RKO (cell line): ENCODE measurements at places on chromosomes 1 and 21.
A peak's percentile ranks its signal among the peaks of the same experiment; 100 is the strongest.

GRCh38 chr21:36980280-36981048 is 14.0 kb upstream of the HLCS start:
- DNase-seq, result no peak

DNA sequence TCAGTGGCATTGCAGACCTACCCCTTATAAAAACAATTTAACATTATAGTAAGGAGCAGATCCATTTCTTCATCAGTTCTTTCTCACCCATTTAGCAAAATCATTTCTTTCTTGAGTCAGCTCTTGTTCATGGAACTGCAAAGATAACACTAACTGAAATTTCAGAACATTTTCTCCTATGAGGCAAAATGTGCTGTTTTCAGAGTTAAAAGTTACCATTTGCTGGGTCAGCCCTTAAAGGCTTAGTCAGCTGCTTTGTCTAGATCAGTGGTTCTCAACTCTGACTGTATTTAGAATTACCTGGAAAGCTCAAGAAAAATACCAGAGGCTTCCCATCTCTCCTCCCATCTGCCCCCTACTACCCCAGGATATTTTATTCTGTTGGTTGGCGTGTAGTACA is 12.2 kb downstream of the METTL13 start:
- DNase-seq, result no peak

DNA sequence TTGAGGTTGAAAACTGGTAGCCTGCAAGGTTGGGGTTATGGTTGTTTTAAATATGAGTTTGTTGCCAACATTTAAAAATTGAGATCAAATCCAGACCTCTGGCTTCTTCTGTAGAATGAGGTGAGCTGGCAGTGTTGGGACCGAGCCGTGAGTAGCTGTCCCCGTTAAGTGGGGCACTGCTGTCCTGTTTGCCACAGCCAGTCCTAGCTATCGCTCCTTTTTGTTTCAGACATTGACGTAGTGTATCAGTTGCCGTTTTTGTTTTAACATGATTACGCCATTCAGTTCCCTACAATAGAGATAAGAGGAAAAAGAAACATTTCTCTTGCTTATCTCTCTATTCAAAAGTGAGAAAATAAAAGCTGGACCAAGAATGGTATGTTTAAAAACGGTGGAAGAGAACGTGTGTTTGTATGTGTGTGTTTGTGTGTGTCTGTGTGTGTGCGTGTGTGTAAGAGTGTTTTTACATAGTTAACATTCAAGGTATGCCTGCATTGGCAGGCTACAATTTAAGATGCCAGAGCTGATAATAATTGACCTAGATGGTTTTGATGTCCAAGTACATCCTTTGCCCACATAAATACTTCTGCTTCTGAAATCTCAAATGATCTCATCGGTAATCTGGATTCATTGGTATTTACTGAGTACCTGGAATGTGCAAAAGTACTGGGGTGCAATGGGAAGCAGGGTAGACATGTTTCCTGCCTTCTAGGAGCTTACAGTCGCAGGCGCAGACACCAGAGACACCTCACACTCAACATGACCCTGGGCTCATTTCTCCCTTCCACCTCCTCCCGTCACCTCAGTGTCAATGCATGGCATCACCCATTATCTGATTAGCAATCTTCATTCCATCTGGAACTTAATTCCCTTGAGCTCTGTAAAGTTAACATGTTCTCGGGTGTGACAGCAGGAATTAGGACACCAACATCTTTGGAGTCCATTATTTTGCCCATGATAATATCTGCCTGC is 65.8 kb downstream of the HUNK start:
- no peak for DNase-seq

GRCh38 chr1:209029737-209030136 is 553.8 kb upstream of the CAMK1G start:
- no peak for DNase-seq

- DNase-seq, result no peak
These were observed 342.0 kb upstream of the CAMK1G start for GRCh38 chr1:209241487-209241886.

- DNase-seq, result peak; percentile 80
These were observed 34.1 kb downstream of the TMCO4 start for GRCh38 chr1:19765623-19766022.

GRCh38 chr1:17587693-17588047 is 48.2 kb downstream of the ARHGEF10L start:
- DNase-seq, result no peak

DNA sequence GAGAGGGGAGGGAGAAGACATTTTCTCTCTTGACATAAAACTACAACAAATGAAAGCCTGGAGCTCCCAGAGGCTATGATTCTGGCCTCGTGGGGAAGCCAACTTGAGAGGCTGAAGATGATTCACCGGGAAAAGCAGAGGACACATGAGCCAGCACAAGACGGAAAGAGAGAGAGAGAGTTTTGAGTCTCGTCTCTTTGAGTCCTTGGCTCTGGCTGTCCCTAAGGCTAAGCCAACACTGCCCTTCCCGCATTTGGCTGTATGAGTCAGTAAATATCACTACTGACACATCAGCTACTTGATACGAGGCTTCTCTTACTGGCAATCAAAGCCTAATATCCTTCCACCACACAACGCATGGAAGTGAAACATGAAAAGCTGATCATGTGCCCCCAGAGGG is 95.5 kb downstream of the GRIK3 start:
- DNase-seq, result no peak

- no peak for DNase-seq
These were observed 18.0 kb downstream of the KIAA0319L start for GRCh38 chr1:35539073-35539823.

GRCh38 chr1:215084621-215085020 is 2.1 kb downstream of the KCNK2 start:
- no peak for DNase-seq

GRCh38 chr1:215526147-215526845 is 40.8 kb upstream of the KCTD3 start:
- peak; percentile 54 for DNase-seq

DNA sequence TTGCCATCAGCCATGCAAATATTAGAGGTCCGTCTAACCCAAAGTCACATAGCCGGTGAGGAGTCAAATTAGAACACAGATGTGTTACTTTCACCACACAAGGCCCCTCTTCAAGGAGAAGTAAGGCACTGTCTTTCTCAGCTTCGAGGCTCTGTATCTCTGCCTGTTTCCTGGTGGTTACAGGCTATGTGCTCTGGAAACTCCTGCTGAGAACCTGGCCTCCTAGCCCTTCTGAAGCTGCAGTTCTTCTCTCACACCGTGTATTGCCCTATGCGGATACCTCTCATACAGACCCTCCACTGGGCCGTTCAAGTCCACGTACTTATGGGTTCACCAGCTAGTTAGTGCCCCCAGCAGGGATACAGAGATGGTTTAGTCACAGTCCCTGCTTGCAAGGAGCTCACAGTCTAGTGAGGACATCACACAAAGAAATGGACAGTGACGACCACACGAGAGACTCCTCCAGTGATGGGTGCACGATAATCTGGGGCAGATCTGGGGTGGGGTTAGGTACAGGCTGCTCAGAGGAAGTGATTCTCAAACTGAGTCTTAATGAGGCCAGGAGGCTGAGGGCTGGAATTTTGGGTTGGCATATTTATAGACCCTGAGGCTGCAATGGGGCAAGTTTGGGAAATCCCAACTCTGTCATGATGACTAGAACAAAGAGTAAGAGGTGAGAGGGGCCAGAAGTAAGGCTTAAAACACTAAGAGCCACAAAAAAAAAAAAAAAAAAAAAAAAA is 22.8 kb upstream of the ELOA start:
- no peak for DNase-seq

DNA sequence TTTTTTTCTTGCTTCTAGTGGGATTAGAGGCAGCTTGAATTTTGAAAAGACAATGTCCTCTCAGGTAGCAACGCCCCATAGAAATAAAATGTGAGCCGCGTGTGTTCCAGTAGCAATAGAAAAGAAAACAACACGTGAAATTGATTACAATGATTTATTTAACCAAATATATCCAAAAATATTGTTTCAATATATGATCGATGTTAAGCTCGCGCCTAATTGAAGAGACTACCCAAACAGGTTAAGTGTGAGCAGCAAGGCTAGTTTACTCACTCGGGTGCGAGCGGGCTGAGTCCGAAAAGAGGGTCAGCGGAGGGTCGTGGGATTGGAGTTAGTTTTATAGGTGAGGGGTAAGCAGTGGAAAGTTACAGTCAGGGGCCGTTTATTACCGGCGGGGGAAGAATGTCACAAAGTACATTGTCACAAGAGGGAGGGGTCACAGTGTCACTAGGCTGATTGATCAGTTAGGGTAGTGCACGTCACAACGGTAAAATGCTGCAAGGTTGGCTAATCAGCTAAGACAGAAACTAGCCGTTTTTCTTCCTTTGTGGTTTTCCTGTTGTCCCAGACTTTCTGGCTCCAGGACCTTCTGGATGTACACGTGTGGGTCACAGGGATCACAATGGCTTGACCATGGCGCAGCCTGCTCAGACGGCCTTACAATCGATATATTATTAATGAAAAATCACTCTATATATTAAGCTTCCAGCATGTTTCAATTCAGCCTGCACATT is 697 bp upstream of the ZNF670 start:
- no peak for DNase-seq

DNA sequence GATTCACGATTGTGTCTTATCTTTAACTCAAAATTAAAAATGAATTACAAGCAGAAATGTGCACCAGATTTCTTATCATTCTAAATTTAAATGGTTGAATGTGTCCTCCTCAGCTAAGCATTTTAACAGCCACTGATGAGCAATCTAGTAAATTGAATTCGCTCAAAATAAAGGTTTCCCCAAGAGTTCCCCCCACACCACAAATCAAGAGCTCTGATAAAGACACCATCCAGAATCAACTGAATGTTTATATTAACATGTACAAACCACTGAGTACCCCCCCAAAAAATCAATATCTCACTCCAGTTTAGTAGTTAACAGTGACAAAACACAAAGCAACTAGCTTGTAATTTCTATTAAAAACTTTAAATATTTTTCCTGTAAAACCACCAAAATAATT is 1.9 kb downstream of the GPBP1L1 start:
- DNase-seq, result no peak

DNA sequence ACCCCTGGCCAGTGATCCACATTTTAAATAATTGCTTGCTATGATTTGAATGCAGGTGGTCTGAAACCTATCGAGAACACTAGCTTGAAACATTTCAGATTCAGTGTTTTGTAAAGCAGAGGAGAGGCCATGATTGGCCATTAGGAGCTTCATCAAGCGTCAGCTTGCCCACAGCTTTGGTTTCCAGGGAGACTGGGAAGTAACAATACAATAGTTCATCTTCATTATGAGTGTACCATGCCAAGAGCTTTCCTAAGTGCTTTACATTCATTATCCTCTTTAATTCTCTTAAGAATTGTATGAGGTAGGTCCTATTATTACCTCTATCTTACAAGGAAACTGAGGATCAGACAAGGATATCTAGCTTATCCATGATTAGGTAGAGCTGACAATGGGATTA is 27.7 kb upstream of the ATP5PO start:
- DNase-seq, result no peak

DNA sequence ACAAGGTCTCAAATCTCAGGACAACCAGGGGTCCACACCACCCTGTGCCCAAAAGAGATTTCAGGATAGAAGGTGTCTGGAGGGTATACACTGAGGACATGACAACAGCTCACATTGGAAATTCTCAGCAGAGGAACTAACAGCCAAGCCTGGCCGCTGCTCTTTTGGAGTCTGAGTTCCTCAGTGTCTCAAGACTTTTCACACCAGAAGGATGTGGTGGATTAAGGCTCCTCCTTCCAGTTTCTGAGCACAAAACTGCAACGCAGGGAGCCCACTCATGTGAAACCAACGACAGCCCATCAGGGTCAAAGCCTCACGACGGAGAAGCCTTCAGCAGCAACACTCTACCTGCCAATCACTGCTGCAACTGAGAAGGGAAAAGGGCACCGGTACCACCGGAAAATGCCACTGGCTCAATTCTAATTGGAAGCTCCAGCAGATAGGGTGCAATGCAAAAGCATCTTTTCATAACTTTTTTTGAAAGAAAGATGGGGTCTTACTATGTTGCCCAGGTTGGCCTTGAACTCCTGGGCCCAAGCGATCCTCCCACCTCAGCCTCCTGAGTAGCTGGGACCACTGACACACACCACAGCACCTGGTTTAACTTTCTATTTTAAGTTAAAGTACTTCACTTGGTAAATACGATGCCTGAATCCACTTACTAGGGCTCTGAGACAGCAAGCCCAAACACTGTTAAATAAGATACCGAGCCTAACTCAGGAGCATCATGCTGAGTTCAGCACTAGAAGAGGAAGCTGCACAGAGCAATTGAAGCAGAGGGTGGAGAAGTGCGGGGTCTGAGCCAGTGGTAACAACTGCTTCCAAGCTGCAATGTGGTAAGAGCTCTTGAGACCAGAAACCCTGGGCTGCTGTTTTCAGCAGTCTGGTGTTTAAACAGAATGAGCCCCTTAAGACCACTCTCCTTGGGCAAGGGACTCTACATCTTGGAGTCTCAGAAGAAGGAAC is 7.8 kb downstream of the CAPZB start:
- no peak for DNase-seq

DNA sequence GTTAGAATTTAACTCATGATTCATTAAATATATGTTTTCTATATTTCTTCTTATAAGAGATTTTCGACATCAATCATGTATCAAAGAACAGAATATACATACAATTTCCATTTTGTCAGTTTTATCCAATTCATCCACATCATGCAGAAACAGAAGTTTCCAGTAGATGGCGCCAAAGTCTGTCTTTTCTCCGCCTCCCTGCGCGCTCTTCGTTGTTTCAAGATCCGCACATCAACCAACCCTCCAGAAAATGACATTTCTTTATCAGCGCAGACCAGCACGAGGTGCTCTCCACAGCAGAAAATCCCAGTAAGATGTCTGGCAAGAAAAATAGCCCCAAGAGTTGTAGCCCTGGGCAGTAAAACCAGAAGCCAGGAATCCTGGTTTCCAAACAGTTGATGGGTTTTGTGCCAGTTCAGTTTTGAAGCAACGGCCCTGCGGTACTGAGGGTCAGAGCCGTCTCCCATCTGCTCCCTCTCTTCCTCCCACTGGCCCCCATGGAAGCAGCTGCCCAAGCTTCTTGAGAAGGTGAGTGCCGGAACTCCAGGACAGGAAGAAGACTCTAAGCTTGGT is 38.6 kb upstream of the GPR137B start:
- peak; percentile 52 for DNase-seq

DNA sequence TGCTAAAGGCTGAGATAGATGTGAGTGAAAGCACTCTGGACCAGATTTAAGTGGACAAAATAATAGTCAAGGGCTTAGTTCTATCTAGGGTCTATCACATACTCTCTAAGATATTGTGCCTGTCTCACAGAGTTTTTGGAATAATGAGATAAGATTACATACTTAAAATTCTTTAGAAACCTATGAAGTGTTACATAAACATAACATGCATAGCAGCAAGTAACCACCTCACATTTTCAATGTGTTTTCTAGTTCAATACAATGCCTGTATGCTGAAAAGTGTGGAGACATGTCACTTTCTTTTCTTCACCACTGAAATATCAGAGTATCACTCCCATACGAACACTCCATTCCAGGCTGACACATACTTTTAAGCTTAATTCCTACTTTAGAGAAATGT is 16.2 kb downstream of the SDCCAG8 start:
- no peak for DNase-seq
